ENCODE measurements at places on chromosomes 4 and X. TPM values are rescaled to one million over a fixed set of nuclear protein-coding genes. Genes with fewer than 3 reads are reported as not detected.

Gene IQCM
- total RNA-seq = not detected

Gene KLKB1
- total RNA-seq = not detected

- DNase-seq = no peak
Observed at GRCh38 chr4:42778349-42778748, 114.2 kb upstream of the GRXCR1 start.

Gene ATP2B3
- not detected for total RNA-seq

Gene PLXNA3
- total RNA-seq = 2.2 TPM

GRCh38 chr4:147407261-147408045 is 73.4 kb upstream of the EDNRA start:
- no peak for DNase-seq

GRCh38 chr4:169657470-169658107 is 37.2 kb downstream of the CLCN3 start:
- DNase-seq = no peak

GRCh38 chr4:24032371-24032989 is 142.6 kb upstream of the PPARGC1A start:
- no peak for DNase-seq

DNA sequence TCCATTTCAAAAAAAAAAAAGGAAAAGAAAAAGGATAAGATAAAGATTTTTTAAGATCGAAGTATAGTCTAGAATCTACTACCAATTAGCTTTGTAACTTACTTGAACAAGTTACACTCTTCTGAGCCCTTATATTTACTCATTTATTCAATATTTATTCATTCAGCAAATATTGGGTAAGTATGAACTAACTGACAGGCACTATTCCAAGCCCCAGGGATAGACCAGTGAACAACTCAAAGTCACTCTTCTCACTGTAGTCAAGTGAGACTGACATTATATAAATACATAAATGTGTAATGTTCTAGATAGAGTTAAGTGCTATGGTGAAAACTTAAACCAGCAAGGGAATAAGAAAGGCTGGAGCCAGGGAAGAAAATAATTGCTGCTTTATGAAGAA is 131.6 kb downstream of the ARHGAP24 start:
- DNase-seq = no peak

DNA sequence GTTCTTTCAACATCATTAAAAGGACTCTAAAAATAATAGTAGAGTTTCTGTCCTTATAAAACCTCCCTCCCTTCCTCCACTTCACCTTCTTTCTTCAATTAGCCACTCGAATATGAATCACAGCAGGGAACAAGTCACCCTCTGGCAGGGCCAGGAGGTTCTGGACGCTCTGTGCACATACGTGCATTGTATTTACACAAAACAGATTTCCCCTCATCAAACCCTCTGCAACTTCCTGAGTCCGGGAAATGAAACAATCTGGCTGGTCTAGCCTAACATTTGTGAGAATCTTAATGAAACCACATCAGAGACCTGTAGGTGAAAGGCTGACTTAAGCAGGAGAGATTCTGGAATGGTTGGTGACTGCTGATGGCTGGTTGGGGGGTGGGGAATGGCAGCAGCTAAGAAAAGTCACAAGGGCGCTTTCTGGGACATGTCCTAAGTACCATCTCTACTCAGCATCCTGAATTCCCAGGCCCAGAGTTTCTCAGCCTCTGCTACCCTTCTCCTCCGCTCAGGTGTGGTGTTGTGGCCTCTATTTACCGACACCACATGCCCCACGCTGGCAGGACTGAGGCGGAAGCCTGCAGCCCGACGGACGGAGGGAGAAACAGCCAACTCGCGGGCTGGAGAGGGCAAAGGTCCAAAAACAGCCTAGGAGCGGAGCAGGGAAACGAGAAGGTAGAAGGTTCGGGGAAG is 1.0 kb downstream of the ZDHHC9 start:
- DNase-seq = no peak

Gene FGF5
- not detected for total RNA-seq

Gene HERC5
- total RNA-seq = 15.4 TPM

GRCh38 chr4:189293459-189293858 is 647.2 kb upstream of the FRG1 start:
- no peak for DNase-seq

Gene C4orf46
- 7.7 TPM for total RNA-seq

DNA sequence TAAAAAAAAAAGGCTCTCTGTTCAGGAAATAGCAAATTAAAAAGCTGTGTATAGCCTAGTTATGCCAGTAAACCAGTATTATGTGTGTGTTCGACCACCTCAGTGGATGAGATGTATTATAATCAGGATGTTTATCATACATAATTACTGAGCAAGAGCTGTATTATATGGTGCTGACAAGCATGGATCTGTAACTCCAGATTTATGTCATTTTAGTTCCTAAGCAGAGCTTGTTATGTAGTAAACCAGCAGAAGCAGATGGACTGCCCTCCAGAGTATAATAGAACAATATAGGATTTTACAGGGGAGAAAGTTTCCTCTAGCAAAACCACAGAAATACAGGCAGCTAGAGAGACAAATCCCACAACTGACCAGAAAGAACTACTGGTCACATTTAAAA is 627.4 kb upstream of the EPHA5 start:
- no peak for DNase-seq

Gene INTU
- 5.0 TPM for total RNA-seq

Gene FAM53A
- 5.2 TPM for total RNA-seq

Gene BEX5
- 0.78 TPM for total RNA-seq

GRCh38 chr4:30881985-30882384 is 161.8 kb downstream of the PCDH7 start:
- no peak for DNase-seq

DNA sequence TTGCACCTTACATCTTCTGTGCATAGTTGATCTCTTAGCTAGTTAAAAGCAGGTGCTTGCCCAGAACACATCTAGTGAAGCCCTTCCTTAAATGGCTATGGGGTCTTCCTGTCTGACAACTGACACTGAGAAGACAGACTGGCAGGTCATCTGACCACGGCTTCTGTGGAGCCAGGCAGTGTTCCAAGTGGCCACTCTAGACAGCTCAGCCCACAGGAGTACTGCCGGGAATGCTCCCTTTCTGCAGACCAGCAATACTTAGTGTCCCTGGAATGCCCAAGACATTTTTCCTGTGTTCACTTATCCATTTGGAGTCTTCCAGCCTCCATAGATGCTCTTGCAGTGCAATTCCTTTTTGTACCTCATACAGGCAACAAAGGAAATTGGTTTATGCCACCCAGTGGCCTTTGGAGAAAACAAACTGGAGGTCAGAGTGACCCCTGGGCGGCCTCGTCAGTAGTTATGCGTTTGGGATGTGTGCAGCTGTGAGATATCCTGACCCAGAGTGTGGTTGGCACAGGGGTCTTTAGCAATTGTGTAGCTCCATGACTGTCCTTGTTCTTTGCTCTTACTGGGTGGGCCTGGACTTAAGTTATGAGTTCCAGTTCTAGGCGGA is 335.5 kb downstream of the ARHGAP10 start:
- DNase-seq = no peak

DNA sequence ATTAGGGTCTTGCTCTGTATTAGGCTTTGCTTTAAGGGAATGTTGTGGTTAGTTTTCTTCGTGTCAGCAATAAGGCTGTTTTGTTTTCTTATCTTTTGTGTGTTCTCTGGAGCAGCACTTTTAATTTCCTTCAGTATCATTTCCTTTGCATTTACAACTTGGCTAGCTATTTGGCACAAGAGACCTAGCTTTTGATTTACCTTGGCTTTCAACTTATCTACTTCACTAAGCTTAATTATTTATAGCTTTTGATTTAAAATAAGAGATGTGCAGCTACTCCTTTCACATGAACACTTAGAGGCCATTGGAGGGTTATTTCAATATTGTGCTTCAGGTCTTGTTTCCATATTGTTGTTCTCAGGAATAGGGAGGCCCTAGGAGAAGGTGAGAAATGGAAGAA is 68.2 kb downstream of the FAT4 start:
- DNase-seq = peak; percentile 68

DNA sequence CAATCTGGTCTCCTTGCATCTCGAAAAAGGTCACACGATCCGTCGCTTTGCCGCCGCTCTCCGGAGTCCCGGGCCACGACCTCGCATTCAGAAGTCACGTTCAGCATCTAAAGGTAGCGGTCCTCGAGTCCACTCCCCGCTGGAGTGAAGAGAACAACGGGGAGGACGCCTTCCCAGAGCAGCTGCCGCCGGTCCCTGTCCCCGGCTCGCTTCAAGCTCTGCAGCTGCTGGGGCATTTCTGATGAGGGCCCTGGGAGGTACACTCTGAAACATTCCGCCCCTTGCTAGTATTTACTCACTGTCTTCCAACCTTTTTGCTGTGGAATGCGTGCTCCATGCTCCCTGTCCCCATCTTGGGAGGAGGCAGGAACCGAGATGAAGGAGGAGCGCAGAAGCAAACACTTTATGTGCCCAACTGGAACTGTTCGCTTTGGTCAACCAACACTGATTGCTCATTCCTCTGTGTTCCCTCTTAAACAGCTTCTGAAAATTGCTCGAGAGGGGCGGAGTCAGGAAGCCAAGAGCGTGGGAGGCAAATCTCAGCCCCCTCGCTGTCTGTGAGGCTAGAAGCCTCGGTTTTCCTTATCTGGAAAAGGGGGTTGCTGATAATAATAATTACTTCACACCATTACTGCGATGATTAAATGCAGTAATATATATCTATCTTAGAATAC is 6.4 kb upstream of the VAMP7 start:
- DNase-seq = no peak

GRCh38 chr4:25938787-25939186 is 24.8 kb downstream of the SMIM20 start:
- no peak for DNase-seq

Gene VMA21
- 46.1 TPM for total RNA-seq

GRCh38 chr4:158871335-158871724 is 102.5 kb downstream of the FNIP2 start:
- no peak for DNase-seq

- DNase-seq = no peak
Observed at GRCh38 chrX:48919360-48919841, 577 bp upstream of the PIM2 start.

Gene TREX2
- 0.78 TPM for total RNA-seq

Gene PRDX4
- total RNA-seq = 359 TPM

- DNase-seq = peak; percentile 57
Observed at GRCh38 chr4:7924163-7924562, 15.5 kb downstream of the AFAP1 start.

Measured in Caki2 (cell line).